ENCODE measurements at places on chromosomes 2 and 18.

- no peak for DNase-seq
Observed at GRCh38 chr2:210302326-210302725, 12.6 kb downstream of the MYL1 start.

GRCh38 chr2:54556621-54557121 is 100.5 kb downstream of the SPTBN1 start:
- DNase-seq, result no peak

DNA sequence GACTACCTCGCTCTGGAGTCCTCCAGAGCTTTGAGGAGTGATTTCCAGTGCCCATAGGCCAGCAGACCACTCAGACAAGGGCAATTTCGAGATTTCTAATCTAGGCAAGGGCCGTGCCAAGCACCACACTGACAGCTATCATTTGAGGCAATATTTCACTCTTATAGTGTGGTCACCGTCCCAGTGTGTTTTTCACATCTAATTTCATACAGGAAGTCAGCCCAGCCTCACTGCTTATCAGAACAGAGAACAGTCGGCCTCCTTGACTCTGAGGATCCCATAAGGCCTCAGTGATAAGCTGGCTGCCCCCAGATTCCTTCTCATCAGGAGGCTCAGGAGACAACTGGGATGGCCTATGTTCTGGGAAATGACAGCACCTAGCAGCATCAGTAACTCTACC is 581 bp downstream of the CAPN14 start:
- no peak for DNase-seq

- no peak for DNase-seq
Observed at GRCh38 chr2:133255360-133255759, 312.9 kb downstream of the NCKAP5 start.

GRCh38 chr2:172470958-172471922 is 43.9 kb downstream of the ITGA6 start:
- DNase-seq, result no peak

DNA sequence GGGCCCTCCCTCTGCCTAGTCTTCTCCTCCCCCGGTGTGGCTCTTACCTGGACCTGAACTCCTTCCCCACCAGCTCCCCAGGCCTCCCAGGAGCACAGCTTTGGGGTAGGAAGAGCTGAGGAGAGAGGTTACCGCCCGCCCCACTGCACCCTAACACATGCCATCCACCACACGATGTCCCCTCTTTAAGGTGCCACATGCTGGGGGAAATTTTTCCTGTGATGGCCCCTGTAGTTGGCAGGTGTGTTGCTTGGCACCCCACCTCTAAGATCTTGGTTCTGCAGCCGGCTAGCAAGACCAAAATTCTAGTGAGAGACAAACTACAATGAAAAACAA is 6.9 kb upstream of the TEX261 start:
- no peak for DNase-seq

DNA sequence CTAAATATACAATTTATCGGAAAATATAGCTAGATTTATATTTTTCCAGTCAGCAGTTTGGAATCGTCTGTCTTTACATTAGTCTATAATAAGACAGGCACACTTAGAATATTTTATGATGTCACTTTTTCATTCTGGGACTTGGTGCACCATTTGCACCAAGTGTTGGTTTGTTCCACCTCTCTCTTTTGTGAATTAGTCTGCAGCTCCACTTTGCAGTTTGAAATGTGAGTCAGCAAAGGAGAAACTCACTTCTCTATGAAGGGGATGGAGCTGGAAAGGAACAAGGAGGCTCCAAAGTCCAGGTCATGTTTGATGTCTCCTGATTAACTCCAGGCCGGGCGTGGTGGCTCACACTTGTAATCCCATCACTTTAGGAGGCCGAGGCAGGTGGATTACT is 63.8 kb upstream of the RTN4 start:
- no peak for DNase-seq

DNA sequence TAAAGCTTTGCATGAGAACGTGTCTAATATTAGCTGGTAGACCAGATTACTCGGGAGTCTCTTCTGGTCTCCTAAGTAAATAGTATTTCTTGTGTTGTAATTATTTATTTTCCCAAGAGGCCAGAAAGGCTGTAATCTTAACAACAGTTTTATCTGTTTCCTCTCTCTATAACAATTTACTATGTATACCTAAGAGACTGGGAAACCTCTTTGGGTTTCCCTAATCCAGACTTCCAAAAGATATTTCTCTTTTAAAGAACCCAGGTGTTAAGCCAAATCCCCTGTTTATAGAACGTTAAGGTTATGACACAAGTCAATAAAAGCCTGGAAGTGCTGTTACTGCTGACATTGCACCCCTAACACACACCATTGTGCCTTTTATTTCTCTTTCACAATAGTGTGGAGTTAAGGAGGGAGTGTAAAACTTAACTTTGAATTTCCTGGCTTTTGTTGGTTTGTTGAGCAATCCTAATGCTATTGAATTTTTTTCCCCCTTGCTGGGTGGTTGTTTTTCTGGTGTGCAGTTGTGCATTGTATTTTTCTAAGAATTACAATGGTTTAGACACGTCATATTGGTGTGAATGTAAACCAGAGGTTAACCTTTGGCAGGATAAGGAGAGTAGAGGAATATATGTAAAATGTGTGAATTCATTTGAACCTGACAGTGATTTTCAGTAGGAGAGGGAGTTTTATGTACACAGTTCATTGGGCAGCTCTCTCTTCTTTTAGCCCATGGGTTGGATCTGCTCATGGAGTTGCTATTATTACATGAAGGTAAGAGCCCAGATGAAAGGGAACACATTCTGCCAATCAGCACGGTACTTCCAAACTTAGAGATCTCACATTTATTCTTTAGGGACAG is 192.8 kb downstream of the MTX2 start:
- DNase-seq, result no peak

- peak; percentile 23 for DNase-seq
Observed at GRCh38 chr2:60641811-60642788, 88.6 kb upstream of the BCL11A start.

- no peak for DNase-seq
Observed at GRCh38 chr2:222404151-222404905, 20.0 kb upstream of the SGPP2 start.

- DNase-seq, result no peak
Observed at GRCh38 chr2:220893411-220893810, 678.7 kb downstream of the EPHA4 start.

- DNase-seq, result no peak
Observed at GRCh38 chr18:29161429-29161828, 984.5 kb upstream of the CDH2 start.

DNA sequence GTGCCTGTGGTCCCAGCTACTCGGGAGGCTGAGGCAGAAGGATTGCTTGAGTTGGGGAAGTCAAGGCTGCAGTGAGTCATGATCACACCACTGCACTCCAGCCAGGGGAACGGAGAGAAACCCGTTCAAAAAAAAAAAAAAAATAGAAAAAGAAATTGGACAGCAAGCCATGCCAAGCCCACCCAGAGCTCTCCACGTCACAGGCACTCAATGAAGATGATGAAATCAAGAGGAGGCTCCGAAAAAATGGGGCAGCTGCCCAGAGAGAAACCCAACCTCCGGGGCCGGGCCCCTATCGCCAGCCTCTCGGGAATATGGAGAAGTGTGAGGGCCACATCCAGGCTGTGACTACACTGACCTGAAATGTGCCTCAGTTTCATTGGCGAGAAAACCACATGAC is 40.0 kb downstream of the BIN1 start:
- no peak for DNase-seq

DNA sequence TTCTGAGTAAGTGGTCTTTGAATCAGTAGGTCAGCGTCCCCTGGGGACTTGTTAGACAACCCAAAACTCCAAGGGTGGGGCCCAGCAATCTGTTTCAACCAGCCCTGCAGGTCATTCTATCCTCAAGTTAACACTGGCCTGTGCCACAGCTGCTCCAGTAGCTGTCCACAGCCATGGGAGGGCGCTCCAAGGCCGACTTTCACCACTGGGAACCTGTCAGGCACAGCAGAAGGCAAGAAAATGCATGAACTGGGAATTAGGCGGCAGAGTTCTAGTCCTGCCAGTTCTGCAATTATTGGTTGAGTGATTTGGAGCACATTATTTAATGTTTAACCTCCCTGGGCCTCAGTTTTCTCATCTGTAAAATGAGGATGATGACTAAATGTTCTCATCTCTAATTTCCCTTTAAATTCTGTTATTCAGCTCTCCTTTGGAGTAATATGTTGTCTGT is 17.4 kb upstream of the MRPL33 start:
- DNase-seq, result peak; percentile 71

- no peak for DNase-seq
Observed at GRCh38 chr2:105504459-105504858, 105.6 kb upstream of the FHL2 start.

- DNase-seq, result no peak
Observed at GRCh38 chr18:12452784-12453183, 45.1 kb downstream of the PRELID3A start.

GRCh38 chr2:184730288-184730687 is 132.0 kb downstream of the ZNF804A start:
- DNase-seq, result no peak

GRCh38 chr2:113219889-113220641 is 46.3 kb downstream of the PSD4 start:
- DNase-seq, result no peak

DNA sequence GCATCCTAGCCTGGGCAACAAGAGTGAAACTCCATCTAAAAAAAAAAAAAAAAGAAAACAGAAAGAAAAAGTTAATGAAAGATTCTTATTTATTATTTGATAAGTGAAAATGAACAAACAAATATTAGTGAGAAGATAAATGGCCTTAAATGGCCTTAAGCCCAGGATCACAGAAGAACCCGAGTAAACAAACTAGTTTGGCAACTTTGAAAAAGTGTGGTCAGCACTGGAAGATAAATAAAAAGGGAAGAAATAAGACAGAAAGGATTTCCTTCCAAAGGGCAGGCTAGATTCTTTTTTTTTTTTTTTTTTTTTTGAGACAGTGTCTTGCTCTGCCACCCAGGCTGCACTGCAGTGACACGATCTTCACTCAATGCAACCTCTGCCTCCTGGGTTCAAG is 692.4 kb downstream of the CPS1 start:
- no peak for DNase-seq

- peak; percentile 78 for DNase-seq
Observed at GRCh38 chr2:3222636-3223035, 155.0 kb downstream of the EIPR1 start.

DNA sequence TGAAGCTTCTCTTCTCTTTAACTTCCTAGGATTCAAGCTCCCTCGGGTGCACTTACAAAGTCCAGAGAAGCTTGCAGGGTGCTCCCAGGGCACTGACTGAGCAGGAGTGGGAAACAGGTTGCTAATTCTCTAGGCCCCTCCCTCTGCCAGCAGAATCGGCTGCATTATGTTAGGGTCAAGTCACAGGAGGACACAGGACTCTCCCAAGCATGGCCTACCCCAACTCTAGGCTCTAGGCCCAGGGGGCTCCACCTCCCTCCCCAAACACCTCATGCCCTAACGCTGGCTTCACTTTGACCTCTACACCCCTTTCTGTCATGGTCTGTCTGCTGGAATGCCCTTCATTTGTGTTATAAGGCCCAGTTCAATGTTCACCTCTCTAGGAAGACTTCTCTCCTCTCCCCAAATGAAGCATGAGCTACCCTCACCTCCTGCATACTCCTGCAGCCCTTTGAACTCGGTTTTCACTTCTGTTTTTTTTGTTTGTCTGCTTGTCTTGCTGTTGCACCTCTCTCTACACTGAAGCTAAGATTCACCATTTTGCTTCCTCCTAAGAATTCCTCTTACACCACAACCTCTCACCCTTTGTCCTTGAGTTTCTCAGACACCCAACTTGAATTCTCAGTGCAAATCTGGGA is 521.8 kb upstream of the ID2 start:
- no peak for DNase-seq

DNA sequence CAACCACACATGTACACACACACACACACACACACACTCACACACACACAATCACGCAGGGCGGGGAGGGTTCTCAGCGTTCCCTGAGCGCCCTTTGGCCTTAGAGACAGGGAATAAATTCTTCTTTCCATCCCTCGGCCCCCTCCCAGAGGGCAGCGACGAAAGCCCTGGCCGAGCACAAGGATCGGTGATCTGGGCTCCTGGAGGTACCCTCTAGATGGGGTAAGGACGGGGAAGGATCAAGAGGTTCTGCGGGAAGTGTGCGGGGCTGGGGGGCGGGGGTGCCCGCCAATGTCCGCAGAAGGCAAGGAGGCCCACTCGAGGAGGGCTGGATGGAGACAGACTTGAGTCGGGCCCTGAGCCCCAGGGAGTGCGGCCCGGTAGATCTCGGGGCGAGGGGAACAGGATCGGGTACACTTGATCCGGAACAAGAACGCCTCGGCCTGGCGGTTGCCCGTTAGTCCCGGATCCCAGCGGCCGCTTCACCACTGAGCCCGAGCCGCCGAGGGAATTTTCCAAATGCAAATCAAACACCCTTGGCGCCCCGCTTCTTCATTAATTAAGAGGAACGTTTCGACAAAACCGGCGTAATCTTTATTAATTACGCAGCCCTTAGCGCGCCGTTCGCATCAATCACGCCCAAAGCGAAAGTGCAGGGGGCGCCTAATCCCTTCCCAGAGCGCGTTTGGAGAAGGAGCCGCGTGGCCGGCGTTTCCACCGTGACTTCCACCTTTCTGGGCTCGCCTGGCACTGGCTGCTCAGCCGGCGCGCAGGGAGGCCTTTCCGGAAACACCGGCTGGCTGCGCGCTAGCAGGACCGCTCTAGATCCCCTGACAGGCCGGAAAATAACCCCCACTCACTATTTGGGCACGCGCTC is 7.0 kb upstream of the PAX3 start:
- DNase-seq, result no peak

- DNase-seq, result no peak
Observed at GRCh38 chr2:15844211-15844801, 96.0 kb upstream of the MYCN start.

DNA sequence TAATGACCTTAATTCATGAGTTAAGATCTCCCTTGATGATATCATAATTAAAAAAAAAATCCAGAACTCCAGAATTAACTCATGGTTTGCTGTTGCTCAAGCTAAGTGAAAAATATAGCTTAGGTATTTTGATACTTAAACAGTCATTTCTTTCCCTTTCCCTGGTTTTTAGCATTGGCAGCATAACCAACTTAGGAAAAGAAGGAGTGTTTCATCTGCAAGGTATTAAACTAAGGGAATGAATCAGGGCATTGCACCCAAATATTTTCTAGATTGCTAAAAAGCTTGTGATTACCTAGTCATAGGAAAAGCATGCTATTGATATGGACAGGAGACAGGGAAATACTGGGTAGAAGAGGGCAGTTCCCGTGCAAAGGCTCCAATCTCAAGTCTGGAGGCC is 207.2 kb downstream of the LRP1B start:
- DNase-seq, result no peak

GRCh38 chr2:177673602-177674595 is 281.3 kb downstream of the AGPS start:
- no peak for DNase-seq

- DNase-seq, result peak; percentile 65
Observed at GRCh38 chr2:65228263-65228750, 676 bp downstream of the ACTR2 start.

- DNase-seq, result no peak
Observed at GRCh38 chr2:136250131-136250530, 132.2 kb upstream of the CXCR4 start.

All from CD4-positive, alpha-beta T cell treated with Interleukin-21 for 1 hour (primary cell).